RKO (cell line): ENCODE measurements at places on chromosomes 12 and 14.

DNA sequence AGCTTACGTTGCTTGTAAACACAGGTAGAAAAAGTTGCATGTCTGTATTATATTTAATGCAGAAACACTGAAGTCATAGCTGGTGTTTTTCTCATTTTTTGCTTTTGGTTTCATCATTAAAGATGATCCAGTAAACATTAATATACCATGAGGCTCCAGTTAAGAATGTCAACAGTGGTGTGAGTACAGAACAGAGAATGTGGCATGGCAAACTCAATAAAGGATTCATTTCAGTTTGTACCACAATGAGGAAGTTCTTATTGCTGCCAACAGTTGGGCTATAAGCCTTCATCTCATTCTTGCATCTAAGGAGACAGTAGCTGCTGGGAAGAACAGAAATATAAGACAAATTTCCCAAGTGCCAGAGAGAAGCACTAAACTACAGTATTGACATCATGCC is 72.1 kb upstream of the ST8SIA1 start:
- no peak for DNase-seq

- no peak for DNase-seq
These were observed 367.6 kb downstream of the RPS29 start for GRCh38 chr14:49218436-49219092.

DNA sequence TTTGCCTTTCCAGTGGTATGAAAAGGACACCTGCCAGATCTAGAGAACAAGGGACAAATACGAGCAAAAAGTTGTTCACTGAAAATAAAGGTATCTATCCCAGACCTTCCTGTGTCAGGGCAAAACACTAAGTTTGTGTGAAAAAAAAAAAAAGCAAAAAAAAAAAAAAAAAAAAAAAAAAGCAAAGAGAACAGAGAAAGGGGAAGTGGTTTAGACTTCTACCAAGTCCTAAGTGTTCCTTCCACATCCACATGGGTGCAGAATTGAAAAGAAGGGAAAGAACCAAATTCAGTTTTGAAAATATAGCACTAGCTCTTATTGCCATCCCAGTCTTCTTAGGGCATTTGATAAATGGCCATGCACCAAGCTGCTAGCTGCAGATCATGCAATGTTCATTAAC is 41.7 kb downstream of the ZCRB1 start:
- no peak for DNase-seq

GRCh38 chr12:117390866-117391265 is 29.4 kb upstream of the NOS1 start:
- no peak for DNase-seq

DNA sequence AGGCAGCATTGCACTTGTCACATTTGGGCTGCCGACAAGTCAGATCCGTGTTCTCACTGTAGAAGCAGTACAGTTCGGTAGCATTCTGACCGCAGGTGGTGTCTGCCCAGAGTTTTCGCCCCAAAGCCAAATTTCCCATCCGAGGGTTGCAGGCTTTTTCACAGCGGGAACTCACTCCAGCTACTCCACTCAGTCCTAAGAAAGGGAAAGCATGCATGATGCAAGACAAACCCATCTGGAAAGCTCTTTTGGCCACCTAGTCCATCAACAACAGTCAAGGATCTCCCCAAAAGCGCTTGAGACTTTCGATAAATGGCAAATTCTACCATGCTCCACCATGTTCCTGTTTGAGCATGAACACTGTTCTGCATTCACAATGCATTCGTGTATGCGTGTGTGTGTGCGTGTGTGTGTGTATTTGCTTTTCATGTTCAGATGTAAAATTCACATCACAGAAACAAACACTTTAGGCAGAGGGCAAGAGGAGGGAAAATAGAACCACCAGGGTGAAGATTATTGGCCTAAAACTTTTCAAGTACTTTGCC is 3.2 kb downstream of the NTN4 start:
- no peak for DNase-seq

DNA sequence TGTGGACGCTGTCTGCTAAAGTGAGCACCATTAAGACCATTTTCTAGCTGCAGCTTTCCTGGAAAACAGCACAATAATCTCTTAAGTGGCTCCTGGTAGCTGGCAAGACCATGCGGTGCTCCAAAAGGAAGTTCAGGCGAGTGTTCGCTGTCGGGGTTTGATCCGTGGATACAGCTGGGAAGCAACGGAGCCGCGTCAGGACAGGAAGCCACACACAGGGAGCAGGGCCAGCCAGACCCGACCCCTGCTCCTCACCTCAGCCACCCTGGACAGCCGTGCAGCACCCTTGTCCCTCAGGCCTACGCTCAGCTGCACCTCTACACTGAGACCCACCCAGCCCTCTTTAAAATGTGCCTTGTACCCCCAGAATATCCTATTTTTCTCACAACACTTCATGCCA is 19.4 kb downstream of the ZFYVE21 start:
- no peak for DNase-seq

- peak; percentile 36 for DNase-seq
These were observed 29.1 kb upstream of the SOS2 start for GRCh38 chr14:50260511-50260910.

DNA sequence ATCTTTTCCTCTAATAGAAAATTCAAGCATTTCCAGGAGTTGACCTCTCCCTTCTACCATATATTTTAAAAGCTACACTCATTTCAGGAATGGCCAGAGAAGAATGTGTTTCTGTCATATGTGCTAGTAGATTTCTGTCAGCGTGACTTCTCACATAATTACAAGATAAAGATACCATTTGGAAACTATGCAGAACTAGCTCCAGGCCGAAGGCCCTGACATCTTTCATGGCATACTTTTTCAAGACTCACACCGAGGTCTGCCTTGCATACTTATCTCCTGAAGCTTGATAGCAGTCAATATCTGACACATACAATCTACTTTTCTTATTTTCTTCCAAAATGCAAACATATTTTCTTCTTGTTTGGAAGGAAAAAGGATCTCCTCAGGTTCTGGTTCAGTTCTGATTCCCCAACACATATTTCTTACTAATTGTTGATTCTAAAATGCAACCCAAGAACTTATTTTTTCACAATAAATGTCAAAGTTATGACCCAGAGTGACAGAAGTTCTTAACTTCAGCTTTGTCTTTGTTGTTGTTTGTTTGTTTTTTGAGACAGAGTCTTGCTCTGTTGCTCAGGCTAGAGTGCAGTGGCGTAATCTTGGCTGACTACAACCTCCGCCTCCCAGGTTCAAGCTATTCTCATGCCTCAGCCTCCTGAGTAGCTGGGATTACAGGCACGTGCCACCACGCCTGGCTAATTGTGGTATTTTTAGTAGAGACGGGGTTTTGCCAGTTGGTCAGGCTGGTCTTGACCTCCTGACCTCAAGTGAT is 99.5 kb downstream of the NTN4 start:
- DNase-seq, result no peak

GRCh38 chr14:38204719-38205115 is 3.0 kb upstream of the SSTR1 start:
- no peak for DNase-seq

GRCh38 chr12:28506271-28506670 is 316.0 kb downstream of the CCDC91 start:
- no peak for DNase-seq

- DNase-seq, result peak; percentile 16
These were observed 25.6 kb upstream of the CABP1 start for GRCh38 chr12:120614848-120615247.

DNA sequence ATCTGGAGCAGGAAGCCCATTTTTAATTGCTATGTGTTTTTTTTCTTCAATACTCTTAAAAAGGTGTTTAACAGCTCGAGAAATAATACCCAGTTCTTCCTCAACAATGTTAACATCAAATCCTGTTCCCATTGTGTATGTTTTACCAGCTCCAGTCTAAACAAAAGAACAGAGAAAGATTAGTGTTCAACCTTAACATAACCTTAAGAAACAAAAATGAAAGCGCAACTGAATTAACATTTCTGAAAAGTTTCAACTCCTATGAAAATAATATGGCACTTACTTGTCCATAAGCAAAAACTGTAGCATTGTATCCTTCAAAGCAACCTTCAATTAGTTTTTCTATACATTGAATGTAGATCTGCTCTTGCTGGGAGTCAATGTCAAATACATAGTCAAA is 73.2 kb downstream of the KIF21A start:
- no peak for DNase-seq

DNA sequence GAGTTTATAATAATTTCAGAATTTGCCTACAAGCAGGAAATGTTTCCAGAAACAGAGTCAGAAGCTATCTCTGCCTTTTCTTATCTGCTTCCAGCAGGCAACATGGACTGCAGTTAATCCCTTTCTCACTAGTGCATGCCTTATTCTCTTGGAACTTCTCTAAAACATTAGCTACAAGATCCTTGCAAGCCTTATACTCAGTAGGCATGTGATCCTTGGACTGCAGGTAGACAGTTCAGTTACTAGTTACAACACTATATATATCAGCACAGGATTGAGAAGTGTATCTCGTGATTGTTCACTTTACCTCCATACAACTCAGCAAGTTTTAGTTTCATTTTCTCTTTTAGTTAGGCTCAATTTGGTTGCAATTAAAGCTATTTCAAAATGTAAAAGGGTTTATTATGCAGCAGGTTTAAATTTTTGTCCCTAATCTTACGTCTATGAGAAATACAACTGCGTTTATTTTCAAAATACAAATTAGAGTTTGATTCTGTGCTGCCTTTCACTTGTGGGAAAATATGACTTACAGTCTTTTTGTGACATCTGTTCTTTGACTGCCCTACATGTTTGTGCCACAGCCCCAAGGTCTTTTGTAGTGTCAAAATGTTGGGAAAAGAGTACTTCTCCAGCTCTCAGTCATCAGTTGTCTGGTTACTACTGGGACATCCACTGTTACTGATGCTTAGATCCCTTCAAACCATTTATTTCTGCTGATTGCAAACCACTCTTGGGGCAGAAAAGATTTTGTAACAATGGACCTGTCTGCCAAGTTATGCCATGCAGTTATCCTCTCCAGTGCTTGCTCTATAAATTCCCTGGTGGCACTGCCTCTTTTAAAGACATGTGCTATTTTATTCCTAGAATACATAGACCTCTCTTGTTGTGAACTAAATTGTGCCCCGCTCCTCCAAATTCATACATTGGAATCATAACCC is 709.0 kb upstream of the FOXG1 start:
- no peak for DNase-seq

- no peak for DNase-seq
These were observed 94.3 kb downstream of the FUT8 start for GRCh38 chr14:65506801-65507200.

GRCh38 chr12:79674629-79675028 is 16.1 kb downstream of the PAWR start:
- DNase-seq, result peak; percentile 55

DNA sequence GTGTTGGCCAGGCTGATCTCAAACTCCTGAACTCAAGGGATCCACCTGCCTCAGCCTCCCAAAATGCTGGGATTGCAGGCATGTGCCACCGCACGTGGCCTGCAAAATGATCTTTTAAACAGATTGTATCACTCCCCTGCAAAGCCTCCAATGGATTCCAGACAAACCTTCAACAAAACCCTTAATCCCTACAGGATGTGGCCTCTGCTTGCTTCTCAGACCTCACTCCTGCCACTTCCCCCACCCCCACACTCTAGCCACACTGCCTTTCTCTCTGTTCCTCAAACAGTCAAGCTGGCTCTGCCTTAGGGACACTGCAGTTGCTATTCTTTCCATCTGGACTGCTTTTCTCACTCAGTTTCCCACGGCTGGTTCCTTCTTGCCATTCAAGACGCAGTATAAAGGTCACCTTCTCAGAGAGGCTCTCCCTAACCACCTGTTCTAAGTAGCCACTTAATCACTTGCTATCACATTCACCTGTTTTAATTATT is 47.3 kb upstream of the TMED10 start:
- no peak for DNase-seq

- DNase-seq, result no peak
These were observed 128.0 kb upstream of the ATF1 start for GRCh38 chr12:50635857-50636256.

GRCh38 chr12:4454315-4454860 is 8.8 kb upstream of the FGF6 start:
- DNase-seq, result no peak

GRCh38 chr14:42224053-42224888 is 617.6 kb downstream of the LRFN5 start:
- peak; percentile 72 for DNase-seq

DNA sequence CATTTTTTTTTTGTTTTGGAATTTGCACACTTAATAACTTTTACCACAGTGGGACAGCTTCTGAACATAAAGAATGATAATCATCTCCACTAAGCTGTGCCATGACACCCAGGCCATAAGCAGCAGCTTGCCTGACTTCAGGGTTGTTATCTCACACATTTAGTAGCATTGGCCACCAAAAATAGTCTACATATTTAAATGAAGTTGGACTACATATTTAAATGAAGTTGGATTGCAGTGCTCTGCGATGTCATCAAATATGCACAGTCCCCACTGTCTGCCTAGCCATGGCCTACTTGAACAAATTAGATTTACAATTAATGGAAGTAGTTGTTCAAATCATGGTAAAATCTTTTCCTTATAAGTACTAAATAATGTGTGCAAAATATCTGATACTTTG is 101.0 kb downstream of the KLRB1 start:
- DNase-seq, result no peak

GRCh38 chr12:123265851-123266678 is 5.6 kb downstream of the CDK2AP1 start:
- no peak for DNase-seq
